Stimulated activated CD8-positive, alpha-beta memory T cell treated with anti-CD3 and anti-CD28 coated beads, Interleukin-4, amount 100 ng/mL, for 24 hours (primary cell): ENCODE measurements at places on chromosomes 3 and 15.

DNA sequence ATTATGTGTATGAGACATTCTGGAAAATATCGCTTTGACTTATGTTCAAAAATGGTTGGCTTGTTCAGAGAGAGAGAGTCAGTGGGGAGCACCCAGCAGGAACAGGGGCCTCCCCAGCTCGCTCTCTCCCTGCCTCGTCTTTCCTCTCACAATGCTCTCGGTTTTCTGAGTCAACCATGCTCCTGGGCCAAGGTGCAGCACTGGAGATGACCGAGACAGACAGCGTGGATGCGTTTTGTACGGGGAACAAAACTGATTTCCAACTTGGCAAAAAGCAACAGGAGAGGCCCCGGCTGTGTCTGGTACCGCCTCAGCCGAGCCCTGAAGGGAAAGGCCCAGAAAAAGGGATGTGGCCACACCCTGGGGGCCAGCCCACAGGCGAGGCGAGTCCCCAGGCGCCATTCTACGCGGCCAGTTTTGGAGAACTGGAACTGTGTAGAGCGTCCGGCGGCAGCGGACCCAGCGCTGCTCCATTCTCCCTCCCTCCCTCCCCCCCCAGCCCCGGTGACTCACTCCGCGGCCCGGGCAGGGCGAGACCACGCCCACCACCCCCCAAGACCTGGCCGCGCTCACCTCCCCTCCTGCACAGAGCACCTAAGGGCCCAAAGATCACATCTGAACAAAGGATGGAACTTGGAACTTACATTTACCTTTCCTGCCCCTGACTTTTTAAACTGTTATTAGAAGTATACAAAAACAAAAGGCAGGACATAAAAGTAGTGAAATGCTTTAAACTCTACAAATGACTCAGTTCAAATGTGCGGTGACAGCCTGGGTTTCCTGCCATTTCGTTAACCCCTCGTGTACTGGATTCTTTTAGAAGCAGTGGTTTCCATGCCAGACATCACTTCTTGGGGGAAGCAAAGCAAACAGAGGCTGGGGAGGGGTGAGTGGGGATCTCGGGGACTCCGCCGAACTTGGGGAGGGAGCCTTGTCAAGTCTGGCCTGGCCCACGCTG is 12.7 kb downstream of the ATP10A start:
- peak; percentile 54 for DNase-seq

DNA sequence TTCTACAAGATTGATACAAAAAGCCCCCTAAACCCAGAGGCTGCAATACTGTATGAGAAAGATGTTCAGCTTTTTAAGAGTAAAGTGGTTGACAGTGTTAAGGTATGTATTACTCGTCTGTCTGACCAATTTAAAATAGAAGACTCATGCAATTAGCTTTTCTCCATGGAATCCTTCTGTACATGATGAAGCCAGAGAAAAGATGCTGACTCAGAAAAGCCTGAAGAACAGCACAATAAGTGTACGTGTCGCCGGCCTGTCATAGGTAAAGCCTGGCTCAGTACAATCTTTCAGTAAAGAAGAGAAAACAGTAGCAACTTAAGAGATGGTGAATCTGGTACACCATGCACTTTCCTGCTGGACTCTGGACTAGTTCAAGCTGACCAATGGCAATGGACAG is 16.4 kb downstream of the NEK4 start:
- DNase-seq = no peak

DNA sequence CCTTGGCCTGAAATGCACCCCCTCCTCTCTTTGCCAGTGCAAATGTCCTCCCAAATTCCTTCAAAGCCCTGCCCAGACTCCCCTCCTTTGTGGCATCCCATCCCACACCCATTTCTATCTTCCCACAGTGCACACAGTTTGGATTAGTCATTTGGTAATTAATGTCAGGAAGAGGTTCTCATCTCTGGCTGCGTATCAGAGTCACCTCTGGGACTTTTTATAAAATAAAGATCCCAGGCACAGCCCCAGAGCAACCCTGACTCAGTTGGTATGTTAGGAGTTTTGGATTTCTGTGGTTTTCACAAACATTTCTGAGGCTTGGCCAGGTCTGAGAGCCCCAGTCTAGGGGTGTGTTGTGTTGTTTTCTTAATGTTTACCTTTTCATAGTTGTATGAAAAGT is 41.6 kb downstream of the C3orf20 start:
- DNase-seq = no peak

GRCh38 chr15:48887144-48887543 is 9.2 kb downstream of the EID1 start:
- DNase-seq = no peak

GRCh38 chr3:108100906-108101660 is 10.3 kb upstream of the CD47 start:
- DNase-seq = no peak

- DNase-seq = no peak
These were observed 24.7 kb upstream of the ZNF639 start for GRCh38 chr3:179297971-179298725.

DNA sequence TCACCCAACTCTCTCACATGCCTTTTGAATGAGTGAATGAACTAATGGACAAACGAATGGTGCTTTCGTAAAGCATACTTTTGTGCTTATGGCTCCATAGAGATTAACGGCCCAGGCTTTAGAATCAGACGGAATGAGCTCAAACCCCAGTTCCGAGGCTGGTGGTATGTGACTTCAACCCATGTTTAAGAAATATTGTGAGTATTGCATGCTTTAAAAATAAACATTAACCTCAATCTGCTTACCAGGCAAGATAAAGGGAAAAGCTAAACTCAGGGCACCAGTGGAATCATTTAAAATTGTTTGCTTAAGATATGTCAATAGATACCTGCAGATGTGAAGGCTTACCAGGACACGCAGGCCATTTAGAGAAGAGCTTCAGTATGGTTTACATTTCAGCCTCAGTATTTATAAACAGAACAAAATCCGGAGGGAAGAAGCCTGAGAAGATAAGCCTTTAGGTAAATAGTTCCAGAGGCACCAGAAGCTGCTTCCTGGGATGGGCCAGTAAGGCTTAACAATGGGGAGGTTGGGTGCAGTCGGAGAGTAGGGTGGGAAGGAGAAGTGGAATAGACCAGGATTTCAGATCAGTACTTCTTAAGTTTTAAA is 186.4 kb downstream of the ADAMTS9 start:
- no peak for DNase-seq

- no peak for DNase-seq
These were observed 109.6 kb downstream of the PLD1 start for GRCh38 chr3:171700653-171701052.

- DNase-seq = no peak
These were observed 921.0 kb upstream of the ROBO1 start for GRCh38 chr3:80688814-80689213.

DNA sequence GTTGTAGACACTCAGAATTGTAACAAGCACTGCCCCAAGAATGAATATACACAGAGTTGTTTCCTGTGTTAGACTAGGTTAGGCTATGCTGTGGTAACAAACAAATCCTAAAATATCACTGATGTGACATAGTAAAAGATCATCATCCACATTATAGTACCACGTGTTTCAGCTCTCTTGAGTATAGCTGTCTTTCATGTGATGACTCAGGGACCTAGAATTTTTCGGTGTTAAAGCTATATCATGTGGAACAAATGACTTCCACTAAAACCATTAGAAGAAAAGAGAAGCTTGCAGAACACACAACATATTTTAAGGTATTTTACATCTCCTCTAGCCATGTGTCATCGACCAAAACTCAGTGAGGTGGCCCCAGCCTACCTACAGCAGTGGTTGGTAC is 307.9 kb upstream of the RBMS3 start:
- no peak for DNase-seq

DNA sequence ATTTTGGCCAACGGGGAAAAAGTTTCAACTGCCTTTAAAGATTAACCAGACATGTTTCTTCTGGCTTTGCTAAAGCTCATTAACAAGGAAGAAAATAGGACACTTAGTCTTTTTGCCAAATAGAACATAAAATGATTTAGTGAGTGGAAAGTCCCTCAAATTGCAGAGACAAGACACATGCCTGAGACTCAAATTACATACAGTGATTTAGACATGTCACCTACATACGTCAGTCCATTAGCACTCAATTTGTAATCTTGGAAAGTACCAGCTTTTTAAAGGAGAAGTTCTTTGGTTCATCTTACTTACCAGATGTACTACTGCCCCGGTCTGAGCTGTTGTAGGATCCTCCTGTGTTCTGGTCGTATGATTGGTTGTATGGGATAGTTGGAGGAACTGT is 1134.2 kb downstream of the ROBO1 start:
- DNase-seq = no peak

- DNase-seq = no peak
These were observed 18.7 kb downstream of the ACTC1 start for GRCh38 chr15:34776606-34777105.

- DNase-seq = no peak
These were observed 314.2 kb downstream of the LPP start for GRCh38 chr3:188468196-188468595.

DNA sequence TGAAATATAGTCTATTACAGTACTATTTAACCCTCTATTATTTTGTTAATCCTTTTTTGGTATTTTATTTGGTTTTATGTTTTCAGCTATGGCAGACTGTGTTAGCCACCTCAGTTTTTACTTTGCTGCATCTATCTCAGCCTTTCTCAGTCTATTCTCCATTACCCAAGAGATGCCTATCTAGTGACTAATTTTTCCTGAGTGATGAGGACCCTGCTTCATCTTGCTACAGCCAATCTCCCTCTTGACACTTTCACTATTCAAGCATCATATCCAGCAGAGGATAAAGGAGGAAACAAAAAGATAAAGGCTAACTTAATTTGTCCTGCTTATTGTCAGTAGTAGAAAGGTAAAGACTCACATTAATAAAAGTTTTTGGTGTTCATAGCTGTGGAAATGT is 141.8 kb upstream of the NECTIN3 start:
- no peak for DNase-seq

DNA sequence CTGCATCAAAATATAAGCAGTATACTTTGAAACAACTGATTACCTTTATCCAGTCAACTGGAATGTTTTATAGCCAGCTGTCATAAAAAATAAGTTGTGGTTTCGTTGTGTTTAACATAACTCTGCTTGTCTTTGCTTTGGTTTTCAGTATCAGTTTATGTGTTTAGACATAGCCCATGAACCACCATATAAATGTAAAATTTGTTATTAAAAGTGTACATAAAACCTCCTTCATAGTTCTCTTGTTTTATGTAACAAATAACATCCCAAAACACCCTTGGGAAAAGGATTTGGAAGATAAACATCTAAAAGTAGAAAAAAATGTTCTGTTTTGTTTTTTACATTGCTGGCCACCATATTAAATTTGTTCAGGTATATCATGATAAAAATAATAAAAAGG is 347.0 kb upstream of the PROK2 start:
- DNase-seq = no peak

GRCh38 chr3:193974671-193975535 is 161.0 kb upstream of the HES1 start:
- DNase-seq = no peak

DNA sequence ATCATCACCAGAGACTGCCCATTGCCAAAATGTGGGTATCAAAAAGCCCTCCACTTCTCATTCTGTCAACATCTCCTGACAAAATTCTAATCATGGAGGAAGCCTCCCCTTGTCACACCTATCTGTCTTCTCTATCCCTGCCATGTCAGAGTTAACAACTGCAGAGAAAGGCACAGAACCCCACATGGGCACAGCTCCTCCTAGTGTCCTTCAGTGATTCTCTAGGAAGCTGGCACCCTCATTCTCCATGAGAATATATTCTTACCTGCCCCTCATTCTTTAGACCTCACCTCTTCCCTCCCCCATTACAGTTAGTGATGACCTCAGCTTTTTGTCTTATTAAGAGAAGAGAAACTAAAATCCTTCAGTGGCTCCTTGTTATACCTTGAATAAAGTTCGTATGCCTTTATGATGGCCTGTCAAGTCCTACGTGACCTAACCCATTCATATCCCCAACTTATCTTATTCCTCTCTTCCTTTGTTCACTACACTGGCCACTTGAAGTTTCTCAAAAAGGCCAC is 44.6 kb downstream of the NME9 start:
- DNase-seq = no peak

- DNase-seq = no peak
These were observed 13.0 kb upstream of the DNAJC13 start for GRCh38 chr3:132404276-132404675.

GRCh38 chr3:28198974-28199373 is 42.4 kb upstream of the CMC1 start:
- no peak for DNase-seq

GRCh38 chr3:89372456-89372855 is 265.0 kb downstream of the EPHA3 start:
- no peak for DNase-seq

GRCh38 chr3:142174559-142174958 is 25.2 kb upstream of the TFDP2 start:
- no peak for DNase-seq

- DNase-seq = no peak
These were observed 27.0 kb downstream of the NSMCE3 start for GRCh38 chr15:29242456-29243242.

GRCh38 chr15:97597801-97598200 is 362.7 kb upstream of the ARRDC4 start:
- DNase-seq = no peak
